ENCODE measurements at places on chromosomes 3 and 15.

GRCh38 chr3:18729671-18730070, 304.5 kb upstream of the SATB1 start:
- DNase-seq: no peak

DNA sequence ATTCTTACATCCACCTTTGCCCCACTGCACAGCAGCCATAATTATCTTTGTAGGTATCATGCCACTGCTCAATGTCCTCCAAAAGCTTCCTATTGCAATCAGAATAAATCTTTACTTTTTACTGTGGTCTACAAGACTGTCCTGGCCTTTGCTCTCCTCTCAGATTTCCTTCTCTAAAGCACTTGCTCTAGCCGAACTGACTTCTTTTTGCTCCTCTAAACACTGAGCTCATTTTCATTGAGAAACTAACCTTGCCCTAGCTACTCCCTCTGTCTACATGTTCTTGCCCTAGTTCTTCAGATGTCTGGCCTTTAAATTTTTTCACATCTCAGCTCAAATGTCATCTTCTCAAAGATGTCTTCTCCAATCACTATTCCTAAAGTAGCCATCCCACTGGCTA, 342.8 kb downstream of the TBC1D5 start:
- no peak for DNase-seq

GRCh38 chr15:55834331-55834730, 91.4 kb upstream of the PRTG start:
- no peak for DNase-seq

GRCh38 chr15:52225230-52225629, 34.0 kb upstream of the GNB5 start:
- DNase-seq: no peak

GRCh38 chr3:112470788-112471187, 28.5 kb downstream of the BTLA start:
- DNase-seq: no peak

GRCh38 chr3:135056084-135056730, 261.1 kb downstream of the EPHB1 start:
- DNase-seq: no peak

DNA sequence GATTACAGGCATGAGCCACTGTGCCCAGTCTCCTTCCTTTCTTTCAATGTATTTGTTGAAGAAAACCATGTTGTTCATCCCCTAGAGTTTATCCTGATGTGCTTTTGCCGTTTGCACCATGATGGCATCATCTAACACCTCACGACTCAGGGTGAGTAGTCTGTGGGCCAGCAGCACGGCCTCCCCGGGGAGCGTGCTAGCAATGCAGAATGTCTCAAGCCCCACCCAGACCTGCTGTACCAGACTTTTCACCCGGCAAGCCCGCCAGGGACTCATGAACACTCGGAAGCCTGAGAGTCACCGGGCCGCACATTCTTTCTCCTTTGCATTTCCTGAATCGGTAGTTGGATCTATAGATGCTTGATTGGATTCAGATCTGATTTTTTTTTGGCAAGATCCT, 64.6 kb downstream of the RPN1 start:
- no peak for DNase-seq

DNA sequence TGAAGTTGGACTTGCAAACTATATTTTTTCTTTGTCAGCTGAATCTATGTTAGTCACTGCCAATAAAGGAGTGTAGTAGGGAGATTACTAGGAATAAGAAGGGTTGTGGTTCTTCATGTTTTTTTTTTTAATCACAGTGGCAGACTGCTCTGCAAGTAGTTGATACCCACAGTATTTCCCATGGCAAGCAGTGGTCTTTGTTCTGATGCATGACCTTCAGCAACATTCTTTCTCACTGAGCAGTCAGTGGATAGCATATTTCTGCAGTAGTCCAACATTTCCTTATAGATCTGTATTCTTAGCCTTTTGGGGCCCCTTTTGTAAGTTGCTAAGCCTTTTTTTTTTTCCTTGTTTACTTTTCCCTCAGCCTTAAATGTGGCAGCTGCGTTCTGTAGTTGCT, 151.1 kb downstream of the DOCK3 start:
- no peak for DNase-seq

DNA sequence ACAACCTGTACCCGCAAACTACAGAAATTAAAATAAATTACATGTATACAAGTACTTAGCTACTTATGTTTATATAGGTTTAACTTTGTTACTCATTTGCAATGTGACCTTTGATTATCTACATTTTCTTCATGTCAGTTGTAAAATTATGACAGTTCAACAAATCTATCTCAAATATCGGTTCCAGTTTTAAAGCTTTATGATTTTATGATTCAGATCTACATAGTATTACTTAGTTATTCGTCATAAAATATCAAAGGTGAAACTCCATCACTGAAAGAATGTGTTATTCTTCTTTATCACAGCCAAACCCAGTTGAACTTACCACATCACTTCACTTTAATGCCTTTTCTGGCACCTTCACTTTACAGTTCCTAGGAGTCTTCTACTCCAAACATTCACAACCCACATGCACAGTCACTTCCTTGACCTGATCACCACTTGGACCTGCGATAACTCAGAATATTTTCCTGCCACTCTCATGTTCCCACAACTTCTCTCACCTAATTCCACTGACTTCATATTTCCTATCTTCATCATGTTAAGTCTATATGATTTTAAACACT, 47.2 kb downstream of the SLITRK3 start:
- DNase-seq: no peak

Data from H9 (cell line).